ENCODE measurements at places on chromosomes 7 and 10.

GRCh38 chr7:149854611-149855360, 16.6 kb downstream of the ZNF862 start:
- no peak for DNase-seq

- DNase-seq, result no peak
Observed at GRCh38 chr10:110556969-110557601, 10.4 kb upstream of the SMC3 start.

GRCh38 chr10:11789306-11789705, 33.9 kb upstream of the PROSER2 start:
- no peak for DNase-seq

DNA sequence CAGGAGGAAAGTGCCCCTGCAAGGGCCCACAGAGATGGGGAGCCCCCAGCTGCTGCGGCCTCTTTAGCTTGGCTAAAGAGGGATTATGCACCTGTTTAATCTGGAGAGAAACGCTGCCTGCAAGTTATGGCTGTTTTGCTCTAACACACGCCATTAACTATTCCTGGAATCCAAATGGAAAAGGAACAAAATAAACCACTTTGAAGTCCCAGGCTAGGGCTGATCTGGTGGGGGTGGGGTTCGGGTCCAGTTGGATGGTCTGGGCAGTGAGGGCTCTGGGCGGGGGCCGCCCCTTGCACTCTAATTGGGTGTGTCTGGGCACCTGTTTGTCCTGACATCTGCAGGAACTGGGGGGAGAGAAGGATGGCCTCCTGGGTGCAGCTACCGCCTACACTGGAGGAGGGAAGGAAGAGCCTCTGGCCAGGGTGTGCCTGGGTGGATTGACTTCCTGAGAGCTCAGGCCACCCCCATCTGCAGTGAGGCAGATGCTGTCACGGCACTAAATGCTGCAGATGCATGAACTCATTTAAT, 300.6 kb downstream of the ZEB1 start:
- no peak for DNase-seq

DNA sequence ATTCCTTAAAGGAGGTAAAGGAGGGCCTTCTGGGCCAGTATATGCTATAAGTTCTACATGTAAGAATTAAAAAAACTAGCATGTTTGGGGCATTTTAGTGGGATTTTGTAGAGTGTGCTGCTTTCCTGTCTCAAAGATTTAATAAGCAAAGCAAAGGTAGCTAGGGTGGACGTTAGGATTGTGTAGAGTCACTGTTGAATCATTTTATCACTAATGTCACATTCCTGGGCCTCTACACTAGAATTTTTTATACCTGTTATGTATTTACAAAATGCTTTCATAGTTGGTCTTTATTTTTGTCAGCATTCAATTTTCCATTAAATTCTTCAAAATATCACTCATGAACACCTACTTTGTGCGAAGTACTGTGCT, 139.4 kb upstream of the PHYHIPL start:
- no peak for DNase-seq

- no peak for DNase-seq
Observed at GRCh38 chr10:80539421-80540031, 1.8 kb downstream of the SH2D4B start.

- DNase-seq, result no peak
Observed at GRCh38 chr10:126877390-126877789, 27.8 kb upstream of the DOCK1 start.

Data from progenitor cell of endocrine pancreas (in vitro differentiated cells).